ENCODE measurements at places on chromosomes 13 and 19. TPM values are rescaled to one million over a fixed set of nuclear protein-coding genes. Genes with fewer than 3 reads are reported as not detected.

- no peak for DNase-seq
Observed at GRCh38 chr19:6608940-6609339, 18.0 kb upstream of the CD70 start.

GRCh38 chr19:6125571-6125989, 9.9 kb upstream of the ACSBG2 start:
- DNase-seq: peak; percentile 49

- DNase-seq: no peak
Observed at GRCh38 chr19:35760711-35761349, 2.9 kb downstream of the PROSER3 start.

- no peak for DNase-seq
Observed at GRCh38 chr13:66312312-66313087, 917.6 kb downstream of the PCDH9 start.

GRCh38 chr13:31032528-31033113, 100.2 kb downstream of the TEX26 start:
- no peak for DNase-seq

- no peak for DNase-seq
Observed at GRCh38 chr13:30196025-30196424, 111.3 kb downstream of the KATNAL1 start.

DNA sequence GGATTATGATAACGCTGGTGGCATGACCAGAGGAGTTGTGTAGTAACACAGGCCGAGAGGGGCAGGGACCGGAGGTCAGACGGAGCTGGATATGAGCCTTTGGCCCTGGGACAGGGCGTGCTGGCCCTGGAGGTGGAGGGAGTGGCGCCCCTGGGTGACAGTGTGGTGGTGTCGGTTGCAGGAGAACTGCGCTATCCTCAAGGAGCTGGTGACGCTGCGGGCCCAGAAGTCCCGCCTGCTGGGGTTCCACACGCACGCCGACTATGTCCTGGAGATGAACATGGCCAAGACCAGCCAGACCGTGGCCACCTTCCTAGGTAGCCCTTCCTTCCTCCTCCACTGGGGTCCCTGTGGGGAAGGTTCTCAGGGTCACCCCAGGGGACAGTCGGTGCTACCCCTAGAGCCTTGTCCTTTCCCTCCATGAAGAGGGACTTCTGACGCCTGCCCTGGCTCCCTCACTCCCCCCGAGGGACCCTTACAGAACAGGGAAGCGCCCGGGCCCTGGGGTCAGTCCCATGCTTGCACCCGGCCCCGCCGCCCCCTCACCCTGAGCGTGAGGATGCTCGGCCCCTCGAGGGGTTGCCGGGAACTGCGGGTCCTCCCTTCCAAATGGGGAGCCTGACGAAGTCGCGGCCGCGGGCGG, 12.8 kb upstream of the ZNF554 start:
- no peak for DNase-seq

The ELSPBP1 gene
- polyA plus RNA-seq: 0.07 TPM

The CYP4F8 gene
- polyA plus RNA-seq: not detected

The ZNF491 gene
- polyA plus RNA-seq: 2.4 TPM

Measured in large intestine (tissue), 12 donors.